ENCODE measurements at places on chromosomes 12 and 14.

DNA sequence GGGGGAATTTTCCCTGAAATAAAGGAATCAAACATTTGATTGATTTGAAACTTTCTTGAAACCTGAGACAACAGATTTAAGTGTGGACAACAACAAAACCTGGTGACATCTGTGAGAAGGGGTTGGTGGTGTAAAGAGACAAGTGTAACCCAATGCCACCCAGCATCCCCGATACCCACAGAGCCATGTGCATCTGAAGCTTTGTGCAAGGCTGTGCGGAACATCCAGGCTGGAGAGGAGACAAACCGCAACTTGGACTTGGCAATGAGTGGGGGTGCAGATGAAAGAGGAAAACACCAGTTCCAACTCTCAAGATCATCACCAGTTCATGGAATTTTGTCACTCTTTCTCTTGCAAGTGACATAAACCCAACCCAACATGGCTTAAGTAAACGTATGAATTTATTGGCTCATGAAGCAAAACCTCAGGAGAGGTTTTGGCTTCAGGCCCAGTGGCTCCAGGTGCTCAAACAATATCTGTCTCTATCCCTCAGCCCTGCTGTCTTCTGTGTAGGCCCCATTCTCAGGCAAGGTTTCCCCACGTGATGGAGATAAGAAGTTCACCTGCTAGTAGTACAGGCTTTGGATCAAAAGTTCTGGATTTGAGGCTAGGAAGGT, 55.2 kb upstream of the NTF3 start:
- DNase-seq, result no peak

DNA sequence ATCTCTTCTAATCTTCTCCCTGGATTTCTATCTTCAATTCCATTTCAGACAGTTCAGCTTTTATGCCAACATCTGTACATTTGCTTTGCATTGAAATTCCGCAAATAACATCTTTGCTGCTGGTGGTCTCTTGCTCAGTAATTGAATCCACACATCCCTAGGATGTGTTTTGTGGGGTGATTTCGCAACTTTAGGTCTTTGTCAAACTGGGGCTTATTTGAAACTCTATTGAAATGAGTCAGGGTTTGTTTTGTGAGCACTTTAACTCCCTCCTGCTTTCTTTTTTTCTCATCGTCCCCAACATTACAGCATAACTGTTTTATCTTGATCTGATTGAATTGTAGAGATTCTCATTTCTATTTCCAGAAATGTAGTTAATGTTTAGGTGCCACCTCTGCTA, 404.3 kb downstream of the NPAS3 start:
- no peak for DNase-seq

DNA sequence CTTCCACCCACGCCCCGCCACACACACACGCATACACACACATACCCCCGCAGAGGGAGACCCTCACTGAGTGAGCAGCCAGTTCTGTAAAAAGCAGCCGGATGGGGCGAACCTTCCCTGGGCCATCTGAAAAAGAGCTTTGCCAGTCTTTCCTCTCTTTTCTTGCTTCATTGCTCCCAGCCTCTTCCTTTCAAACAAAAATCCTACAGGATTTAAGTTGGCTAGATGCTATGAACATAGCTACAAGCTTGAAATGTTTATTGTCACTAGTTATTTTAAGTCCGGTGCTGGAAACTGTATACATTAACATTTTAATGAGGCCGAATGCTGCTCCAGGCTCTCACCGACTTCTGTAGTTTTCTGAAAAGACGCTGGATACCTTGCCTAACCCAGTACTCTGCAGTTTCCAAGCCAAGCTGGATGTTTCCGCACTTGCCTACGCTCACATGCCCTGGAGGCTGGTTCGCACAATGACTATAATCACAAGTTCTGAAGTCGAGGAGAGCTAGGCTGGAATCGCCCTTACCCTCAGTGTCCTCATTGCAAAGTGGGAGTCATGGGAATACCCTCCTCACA, 39.2 kb downstream of the LTBP2 start:
- DNase-seq, result peak; percentile 59

- DNase-seq, result no peak
Observed at GRCh38 chr14:73802431-73803188, 49.0 kb upstream of the PTGR2 start.

DNA sequence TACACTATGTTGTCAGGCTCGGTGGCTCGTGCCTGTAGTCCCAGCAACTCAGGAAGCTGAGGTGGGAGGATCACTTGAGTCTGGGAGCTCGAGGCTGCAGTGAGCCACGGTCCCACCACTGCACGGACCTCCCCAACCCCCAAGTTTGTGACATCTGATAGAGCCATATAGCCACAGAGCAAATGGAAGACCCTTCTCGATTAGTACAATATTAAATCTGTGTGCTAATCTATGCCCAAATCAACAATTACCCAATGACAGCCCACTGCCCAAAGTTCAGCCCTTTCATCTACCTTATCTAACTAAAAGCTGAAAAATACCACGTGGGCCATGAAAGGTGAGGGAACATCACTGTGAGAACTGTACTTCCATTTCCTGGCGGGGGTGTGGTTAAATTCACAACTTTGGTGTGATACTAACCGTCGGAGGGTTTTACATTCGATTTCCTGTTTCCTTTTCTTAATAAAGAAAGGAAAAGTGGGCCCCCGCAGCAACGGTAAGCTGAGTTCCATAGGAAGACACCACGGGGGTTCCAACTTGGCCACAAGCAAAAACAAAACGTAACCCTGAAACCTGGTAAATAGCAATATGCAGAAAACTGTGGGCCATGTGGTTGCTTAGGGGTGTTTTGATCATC, 31.2 kb upstream of the FOS start:
- DNase-seq, result no peak

DNA sequence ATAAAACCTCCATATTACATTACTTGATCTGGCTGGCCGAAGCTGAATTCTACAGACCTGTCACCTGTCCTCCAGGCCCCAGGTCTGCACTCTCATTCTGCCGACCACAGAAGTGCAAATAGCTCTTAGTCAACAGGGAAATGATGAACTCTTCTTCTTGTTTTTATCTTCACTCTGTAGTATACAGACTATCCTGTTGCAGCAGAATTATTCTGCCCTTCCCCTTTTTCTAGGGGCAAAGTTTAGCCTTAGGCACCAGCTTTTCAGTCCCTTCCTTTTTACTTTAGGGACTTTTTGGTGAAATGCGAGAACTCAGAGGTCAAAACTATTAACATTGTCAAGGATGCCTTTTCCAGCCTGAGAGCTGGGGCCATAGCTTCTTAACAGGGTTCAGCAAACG, 229.6 kb upstream of the EGLN3 start:
- no peak for DNase-seq

DNA sequence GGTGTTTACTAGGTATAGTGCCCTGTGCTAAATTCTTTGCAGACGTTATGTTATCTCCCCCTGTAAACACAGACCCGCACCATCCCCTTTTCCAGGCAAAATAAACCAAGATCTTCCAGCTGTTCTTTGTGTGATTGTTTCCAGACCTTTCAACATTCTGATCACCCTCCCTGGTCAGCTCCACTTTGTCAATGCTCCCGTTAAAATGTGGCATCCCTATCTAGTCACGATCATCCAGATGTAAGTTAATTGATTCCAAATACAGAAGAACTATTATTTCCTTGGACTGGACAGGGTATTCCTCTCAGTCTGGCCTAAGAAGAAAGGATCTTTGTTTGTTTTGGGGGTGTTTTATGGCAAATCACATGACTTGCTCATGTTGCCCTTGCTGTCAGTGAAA, 127.6 kb upstream of the ARID2 start:
- DNase-seq, result no peak

- DNase-seq, result no peak
Observed at GRCh38 chr14:102606296-102606695, 13.8 kb downstream of the RCOR1 start.

DNA sequence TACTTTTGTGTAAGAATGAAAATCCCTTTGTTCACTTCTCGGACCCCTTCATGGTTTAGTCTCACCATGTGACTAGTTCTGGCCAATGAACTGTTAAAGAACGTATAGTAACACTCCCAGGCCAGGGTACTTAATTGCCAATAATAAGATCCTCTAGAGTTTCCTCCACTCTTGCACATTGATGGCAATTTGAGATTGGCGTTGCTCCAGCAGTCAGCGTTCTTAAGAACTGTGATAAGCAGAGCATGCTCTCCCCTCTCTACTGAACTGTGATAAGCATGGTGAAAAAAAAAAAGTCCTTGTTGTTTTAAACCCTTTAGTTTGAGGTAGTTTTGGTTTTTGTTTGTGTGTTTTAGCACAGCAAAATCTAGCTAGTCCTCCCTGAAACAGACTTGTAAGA, 854.5 kb downstream of the SLC6A15 start:
- DNase-seq, result peak; percentile 36

GRCh38 chr14:22518073-22518472, 71.0 kb downstream of the DAD1 start:
- peak; percentile 41 for DNase-seq

All from brain (organoid and tissue), 16 donors.